HEK293T (cell line): ENCODE measurements at places on chromosomes 5 and 9.

DNA sequence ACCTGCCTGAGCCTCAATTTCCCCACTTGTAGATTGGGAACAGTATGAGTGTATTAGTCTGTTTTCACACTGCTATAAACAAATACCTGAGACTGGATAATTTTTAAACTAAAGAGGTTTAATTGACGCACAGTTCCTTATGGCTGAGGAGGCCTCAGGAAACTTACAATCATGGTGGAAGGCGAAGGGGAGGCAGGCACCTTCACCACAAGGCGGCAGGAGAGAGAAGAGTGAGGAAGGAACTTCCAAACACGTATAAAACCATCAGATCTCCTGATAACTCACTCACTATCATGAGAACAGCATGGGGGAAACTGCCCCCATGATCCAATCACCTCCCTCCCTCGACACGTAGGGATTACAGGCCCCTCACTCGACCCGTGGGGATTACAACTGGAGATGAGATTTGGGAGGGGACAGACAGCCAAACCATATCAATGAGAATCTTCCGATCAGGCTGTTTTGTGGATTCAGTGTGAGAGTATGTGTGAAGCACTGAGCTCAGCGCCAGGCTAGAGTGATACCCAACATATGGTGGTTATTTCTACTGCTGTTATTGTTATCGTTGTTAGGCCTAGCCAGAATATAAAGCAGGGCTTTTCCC is 14.6 kb upstream of the LMX1B start:
- DNase-seq: no peak

DNA sequence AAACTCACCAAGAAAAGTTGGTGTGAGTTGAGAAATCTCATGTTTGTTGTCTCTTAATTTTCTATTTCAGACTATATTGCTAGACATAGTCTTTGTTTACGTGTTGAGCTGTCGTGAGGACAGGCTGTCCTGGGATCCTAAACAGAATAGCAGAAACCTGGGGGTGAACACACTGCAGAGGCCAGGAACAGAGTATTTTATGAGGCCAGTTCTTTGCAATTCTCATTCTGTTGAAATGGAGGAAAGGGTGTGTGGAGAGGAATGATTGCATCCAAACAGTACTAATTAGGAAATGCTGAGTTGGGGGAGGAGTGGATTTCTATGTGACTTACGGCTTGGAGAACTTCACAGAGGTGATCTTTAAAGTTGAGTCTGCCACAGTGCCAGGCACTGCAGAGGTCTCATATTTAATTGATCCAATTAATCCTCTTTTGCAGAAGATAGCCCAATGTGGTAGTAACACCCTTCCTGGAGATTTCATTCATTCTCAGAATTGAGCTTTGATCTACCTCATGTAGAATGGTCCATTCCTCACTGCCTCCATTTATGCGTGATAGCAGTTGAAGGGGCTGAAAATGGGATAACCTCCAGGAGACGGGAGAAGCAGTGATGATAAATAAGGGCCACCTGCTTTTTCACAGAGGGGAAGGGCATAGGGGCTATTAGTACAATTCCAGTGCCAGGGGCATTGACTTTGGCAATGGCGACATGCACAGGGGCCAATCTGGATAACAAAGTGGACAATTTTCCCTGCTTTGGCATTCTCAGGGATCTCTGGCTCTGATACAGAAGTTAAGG is 84.7 kb upstream of the TNFAIP8 start:
- DNase-seq: no peak

DNA sequence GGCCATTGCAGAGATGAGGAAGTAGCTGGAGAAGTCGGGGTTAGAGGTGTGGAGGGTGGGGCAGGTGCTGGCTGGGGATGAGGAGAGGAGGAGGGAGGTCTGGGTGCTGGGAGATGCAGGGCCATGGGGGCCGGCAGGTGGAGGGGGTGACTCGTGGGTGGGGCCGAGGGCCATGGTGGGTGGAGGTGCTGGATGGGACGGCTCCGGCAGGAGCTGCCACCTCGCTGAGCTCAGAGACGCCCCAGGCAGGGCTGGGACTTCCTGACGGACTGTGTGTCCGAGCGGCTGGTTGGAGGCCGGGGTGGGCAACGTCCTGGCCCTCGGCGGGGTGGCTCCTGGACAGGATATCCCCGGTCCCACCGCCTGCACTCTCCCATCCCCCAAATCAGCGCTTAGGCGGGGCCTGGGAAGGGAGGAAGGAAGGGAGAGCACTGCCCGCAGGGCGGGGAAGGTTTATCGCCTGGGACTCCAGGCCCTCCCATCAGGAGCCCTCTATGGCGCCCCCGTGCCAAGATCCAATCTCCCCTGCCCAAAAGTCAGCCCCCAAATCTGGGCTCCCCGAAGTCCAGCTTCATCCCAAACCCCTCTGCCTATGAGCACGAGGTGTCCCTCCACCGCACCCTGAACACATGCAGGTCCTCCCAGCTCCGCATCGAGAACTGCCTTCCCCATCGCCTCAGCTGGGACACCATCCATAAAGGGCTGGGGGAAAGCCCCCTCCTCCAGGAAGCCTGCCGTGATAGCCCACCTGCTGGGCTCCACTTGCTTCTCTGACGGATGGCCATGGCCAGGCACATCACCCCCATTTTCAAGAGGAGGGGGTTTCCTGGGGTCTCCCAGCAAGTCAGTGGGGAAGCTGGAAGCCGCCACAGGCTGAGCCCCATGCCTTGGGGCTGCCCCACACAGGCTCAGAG is 58.3 kb upstream of the NOTCH1 start:
- DNase-seq: no peak

DNA sequence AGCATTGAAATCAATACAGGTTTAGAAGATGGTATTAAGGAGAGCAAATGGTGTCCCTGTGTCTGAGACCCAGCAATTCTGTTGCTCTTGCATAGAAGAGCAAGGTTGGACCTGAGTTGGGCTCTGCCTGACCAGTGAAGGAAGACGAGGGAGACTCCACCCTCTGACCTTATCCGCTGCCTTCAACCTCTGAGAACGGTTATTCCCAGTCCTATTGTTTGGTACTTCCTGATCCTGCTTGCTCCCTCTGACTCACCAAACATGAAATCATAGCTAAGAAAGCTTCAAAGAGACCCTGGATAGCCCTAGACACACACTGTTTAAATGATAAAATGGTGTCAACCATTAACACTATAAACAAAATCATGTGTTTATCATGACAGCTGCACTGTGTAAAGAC is 218.5 kb downstream of the PLK2 start:
- no peak for DNase-seq

DNA sequence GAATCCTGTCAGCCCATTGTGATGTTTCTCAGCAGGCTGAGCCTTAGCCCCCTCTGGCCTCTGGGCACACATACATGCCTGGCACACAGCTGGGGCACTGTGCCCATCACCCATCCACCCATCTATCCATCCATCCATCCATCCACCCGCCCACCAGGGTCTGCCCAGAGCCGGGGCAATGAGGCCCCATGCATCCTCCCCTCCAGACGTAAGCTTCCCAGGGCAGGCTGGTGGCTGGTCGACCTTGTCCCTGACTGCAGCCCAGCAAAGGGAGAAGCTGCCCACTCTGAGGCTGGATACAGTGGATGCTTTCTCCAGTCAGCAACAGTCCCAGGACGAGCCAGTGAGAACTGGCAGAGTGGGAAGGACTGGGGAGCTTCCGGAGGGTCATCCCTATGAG is 21.1 kb upstream of the SLC25A51 start:
- no peak for DNase-seq

GRCh38 chr9:106639873-106640568 is 222.9 kb upstream of the ZNF462 start:
- DNase-seq: no peak

DNA sequence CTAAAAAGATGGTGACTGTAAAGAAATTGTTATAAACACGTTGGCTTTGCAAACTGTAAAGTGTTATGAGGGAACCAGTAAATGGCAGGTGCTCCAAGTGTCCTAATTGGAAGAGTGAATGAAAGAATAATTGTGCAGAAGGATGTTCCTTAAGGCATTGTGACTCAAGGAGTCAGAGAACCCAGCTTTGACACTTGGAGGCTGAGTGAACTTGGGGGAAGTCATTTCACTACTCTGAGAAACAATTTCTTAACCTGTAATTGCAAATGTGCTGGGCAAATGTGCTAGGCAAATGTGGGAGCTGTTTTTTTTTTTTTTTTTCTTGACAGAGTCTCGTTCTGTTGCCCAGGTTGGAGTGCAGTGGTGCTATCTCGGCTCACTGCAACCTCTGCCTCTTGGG is 84.0 kb upstream of the TNFSF8 start:
- DNase-seq: no peak

DNA sequence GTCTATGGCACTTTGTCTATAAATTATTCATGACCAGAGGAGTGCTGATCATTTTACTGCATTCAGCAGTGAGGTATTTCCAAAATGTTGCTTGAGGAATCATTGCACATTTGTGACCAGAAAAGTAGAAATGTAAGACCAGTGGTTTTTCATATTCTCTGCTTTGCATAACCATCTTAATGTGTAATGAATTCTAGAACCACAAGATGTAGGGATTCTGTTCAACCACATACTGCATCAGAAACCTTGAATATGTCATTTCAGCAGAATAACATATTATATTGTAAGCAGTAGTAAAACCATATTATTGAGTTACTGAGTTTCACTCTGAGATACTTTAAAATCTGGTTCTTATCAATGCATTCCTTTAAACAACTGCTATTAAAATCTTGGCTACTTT is 1243.4 kb downstream of the MAT2B start:
- no peak for DNase-seq

DNA sequence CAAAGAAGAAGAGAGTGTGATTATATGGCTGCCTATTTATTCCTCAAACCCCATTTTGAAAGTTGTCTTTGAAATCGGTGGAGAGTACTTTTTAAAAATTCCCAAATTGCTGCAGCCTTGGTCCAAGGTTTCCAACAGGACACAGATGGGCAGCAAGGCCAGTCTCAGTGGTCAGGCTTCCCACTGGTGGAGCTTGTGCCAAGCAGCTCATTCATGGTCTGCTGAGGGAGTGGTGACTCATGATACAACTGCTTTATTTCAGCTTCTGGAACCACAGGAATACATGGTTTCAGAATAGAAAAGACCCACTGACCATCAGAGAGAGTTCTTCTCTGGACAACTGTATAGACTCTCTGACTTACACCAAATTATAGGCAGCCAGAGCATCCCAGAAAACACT is 673.1 kb upstream of the KLF4 start:
- DNase-seq: no peak

GRCh38 chr9:34994260-34994899 is 4.8 kb downstream of the DNAJB5 start:
- peak; percentile 65 for DNase-seq

- DNase-seq: no peak
Observed at GRCh38 chr5:68479524-68479923, 264.0 kb downstream of the PIK3R1 start.

DNA sequence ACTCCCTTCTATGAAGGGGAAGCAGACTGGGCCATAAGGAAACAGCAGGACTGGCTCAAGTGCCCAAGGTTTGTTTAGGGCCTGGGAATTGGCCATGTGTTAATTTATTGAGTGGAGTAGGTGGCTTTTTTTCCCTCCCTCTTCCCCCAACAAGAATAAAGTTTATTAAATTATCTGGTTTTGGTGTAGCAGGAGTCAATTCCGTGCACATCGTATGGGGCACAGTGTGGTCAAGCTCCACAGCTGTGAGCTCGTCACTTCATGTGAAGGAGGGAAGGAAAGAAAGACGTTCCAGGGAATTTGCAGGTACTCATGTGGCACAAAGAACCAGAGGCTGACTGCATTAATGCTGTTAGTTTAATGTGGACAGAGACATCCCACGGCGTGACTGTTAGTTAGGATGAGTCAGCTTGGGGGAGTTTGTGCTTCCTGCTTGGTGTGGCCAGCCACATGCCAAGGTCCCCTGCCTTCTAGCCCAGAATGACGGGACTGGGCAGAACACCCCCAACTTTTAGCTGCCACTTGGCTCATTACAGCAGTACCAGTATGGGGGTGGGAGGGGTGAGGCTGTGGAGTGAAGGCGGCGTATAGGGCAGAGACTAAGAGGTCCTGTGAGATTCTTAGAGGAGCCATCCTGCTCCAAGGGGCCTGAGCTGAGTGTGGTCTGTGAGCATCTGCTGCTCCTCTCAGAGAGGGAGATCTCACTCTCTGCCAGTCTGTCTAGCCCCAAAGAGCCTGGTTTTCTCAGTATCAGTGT is 33.2 kb downstream of the CSF1R start:
- no peak for DNase-seq

- DNase-seq: no peak
Observed at GRCh38 chr5:54115735-54116403, 194.5 kb downstream of the ARL15 start.

DNA sequence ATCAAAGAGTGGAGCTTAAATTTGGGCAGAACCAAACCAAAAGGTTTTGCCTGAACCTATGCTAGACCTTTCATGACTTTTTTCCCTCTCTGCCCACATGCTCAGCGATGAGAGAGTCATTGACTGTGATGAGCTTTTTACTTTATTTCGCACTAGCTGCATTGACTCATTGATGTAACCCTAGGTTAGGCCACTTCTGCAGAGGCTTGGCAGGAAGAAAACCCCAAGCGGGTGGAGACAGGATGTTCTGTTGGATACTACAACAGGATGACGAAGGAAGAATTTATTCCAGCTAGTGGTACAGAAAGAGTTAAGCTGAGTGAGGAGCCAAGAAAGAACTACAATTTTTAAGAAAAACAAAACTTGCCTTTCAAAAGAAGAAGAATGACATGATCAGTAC is 18.4 kb downstream of the AGXT2 start:
- no peak for DNase-seq

- no peak for DNase-seq
Observed at GRCh38 chr9:134306636-134307600, 19.3 kb upstream of the RXRA start.

- peak; percentile 37 for DNase-seq
Observed at GRCh38 chr5:164353155-164353554, 847.7 kb downstream of the MAT2B start.

DNA sequence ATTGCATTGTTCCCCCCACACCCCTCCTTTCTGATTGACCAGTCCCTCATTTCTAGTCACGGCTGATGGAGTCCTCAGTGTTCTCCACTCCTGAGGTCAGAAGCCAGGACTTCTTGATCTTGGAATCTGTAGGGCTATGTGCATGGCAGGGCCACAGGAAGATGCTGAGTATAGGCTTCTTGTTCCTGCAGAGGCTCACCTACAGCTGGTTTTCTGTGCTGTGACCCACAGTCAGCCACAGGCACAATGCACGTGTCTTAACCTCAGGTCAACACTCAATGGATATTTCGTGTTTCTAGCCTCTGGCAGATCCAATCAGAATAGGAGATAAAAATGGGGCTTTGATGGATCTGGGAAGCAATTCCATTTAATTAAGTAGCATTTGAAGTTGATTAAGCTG is 14.3 kb upstream of the CXCL14 start:
- DNase-seq: no peak

GRCh38 chr5:158880483-158881001 is 219.2 kb downstream of the EBF1 start:
- DNase-seq: no peak

GRCh38 chr9:71490810-71491209 is 277.5 kb downstream of the CEMIP2 start:
- DNase-seq: no peak

GRCh38 chr5:112635276-112635675 is 102.4 kb upstream of the APC start:
- DNase-seq: no peak

GRCh38 chr9:68545033-68545705 is 4.5 kb upstream of the TMEM252 start:
- no peak for DNase-seq

- DNase-seq: no peak
Observed at GRCh38 chr5:155746367-155747038, 580.5 kb upstream of the SGCD start.
